ENCODE measurements at places on chromosomes 11 and 22.

GRCh38 chr11:99535406-99535805, 514.7 kb downstream of the CNTN5 start:
- DNase-seq: no peak

GRCh38 chr11:126919147-126919823, 81.3 kb downstream of the KIRREL3 start:
- no peak for DNase-seq

DNA sequence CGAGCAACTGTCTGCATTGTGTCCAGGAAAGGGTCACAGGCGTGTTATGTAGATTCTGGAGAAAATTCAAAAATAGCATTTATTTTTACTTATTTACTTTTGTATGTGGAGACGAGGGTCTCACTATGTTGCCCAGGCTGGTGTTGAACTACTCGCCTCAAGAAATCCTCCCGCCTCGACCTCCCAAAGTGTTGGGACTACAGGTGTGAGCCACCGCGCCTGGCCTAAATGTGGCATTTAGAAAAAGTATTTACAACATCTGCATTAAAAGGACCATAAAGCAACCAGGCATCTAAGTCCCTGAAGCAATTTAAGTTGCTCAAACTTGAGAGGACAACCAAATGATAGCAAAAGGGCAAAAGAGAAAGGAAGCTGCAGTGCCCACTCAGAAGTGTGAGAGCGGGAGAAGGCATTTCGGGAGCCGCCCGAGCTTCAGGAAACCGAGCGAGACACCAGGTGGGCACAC, 595 bp downstream of the TRIM66 start:
- DNase-seq: no peak

- DNase-seq: no peak
These were observed 72.3 kb downstream of the BBOX1 start for GRCh38 chr11:27112946-27113345.

DNA sequence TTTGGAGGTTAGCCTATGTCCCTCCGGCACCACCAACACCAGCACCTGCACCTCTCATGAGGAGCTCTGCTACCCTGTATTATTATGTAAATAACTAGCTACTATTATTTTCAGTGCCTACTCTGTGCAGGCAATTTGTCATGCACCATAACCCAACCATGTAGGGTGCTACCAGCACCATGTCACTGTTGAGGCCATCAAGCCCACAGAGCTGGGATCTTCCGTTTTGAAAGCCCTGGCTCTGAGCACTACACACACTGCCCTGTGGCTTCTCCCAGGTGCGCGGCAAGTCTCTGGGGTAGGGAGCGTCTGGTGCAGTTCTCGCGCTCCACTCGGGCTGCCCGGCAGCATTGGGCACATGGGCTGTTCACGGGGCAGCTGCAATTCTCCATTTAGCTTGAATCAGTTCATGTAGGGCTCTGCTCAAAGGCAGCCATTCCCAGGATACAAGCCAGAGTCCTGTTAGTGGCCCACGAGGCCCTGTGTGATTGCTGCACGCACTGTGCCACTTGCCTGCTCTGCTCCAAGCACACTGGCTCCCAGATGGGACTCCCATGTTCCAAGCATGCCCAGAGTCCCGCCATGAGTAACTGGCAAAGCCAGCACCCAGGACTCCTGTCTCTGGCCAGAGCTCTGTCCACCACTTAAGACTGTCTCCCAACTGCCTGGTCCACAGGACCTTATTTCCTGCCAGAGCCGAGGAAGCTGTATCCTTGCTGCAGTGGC, 42.5 kb upstream of the CDON start:
- DNase-seq: no peak

DNA sequence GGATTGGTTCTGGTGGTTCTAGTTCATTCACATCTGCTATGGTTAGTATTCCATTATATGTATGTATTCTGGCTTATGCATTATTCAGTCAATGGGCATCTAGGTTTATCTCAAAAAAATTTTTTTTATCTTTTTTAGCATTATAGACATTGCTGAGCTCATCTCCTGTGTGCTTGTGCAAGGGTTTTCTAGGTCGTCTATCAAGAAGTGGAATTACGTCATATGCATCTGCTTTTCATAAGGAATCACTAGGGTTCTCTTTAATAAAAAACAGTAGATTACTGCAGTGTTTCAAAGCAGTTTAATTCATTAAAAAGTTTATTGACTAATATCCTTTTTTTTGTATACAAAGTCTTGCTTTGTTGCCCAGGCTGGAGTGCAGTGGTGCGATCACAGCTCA, 21.3 kb downstream of the TBC1D22A start:
- DNase-seq: no peak
